ENCODE measurements at places on chromosomes 3 and 15.
A peak's percentile ranks its signal among the peaks of the same experiment; 100 is the strongest.

DNA sequence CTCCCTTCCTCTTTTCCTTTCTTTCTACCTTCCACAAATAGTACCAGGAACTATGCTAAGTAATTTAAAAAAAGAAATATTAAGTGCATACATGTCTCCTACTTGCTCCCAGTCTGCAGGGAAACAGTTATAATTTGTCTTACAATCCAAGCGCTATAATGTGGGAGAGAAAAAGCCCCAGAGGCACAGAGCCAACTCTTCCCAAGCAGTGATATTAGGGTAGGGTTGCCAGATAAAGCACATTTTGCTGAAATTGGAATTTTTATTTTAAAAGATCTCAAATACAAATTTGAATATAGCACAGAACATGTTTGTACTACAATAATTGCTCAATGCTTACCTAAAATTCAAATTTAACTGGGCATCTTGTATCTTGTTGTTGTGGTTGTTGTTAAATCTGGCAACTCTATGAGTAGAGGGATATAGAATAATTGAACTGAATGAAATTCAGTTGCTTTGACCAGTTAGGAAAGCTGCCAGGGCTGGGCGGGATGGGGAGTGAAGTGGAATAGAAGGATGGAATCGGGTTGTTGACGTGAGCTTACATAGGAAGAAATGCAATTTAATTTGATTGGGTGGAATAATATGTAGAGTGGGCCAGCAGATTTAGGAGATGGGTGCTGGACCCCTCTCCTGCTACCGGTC, 52.6 kb upstream of the USP3 start:
- DNase-seq, result no peak

DNA sequence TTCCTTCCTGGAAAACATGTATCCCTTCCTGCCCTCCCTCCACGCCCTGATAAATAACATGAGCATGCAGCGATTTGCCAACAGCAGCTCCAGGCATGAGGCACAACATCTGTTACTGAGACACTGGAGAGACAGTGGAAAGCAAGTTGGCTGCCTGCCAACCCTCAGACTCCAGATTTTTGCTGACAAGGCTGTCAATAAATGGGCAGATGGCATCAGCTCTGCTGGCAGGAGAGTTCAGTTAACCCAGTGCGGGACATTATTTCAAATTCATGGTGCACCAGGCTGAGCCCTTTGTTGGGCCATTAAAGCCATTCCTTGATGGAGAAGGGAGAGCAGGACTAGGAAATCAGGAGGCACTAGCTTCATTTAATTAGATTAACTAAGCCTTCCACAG, 293.3 kb downstream of the MEX3B start:
- peak; percentile 78 for DNase-seq

DNA sequence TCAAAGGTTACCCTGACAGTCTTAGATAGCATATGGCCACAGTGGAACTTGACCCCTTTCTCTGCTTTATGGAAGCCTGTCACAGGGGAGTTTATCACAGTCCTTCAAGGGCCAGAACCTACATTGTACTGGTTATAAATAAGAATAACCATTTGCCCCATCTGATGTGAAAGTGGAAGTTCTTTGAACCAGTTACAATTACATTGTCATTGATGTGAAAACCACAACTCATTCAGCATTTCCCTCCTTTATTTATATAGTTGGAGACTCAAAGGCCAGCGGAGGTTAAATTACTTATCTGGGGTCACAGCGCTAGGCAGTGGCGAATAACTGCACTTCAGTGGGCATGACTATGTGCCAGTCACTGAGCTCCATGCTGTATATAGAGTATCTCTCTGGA, 60.5 kb upstream of the TBC1D5 start:
- no peak for DNase-seq

- no peak for DNase-seq
These were observed 15.8 kb upstream of the KCNMB3 start for GRCh38 chr3:179266701-179267211.

DNA sequence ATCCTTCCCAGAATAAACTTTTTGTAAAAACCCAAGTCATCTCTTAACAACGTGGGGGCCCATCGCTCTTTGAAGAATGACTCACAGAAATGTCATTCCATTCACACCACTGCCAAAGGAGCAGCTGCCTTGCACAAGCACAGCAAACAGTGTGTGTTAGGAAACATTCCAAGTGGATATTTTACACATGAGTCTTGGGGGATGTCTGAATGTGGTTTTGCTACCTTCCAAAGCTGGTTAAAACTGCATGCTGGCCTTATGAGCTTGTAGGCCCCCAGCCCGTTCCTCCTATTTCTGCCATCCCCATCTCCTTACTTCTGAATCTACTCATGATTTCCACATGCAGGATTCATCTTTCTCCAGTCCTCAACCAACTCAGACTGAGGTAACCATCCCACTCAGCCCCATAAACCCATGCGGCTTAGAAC, 130.8 kb downstream of the CPNE4 start:
- DNase-seq, result no peak

DNA sequence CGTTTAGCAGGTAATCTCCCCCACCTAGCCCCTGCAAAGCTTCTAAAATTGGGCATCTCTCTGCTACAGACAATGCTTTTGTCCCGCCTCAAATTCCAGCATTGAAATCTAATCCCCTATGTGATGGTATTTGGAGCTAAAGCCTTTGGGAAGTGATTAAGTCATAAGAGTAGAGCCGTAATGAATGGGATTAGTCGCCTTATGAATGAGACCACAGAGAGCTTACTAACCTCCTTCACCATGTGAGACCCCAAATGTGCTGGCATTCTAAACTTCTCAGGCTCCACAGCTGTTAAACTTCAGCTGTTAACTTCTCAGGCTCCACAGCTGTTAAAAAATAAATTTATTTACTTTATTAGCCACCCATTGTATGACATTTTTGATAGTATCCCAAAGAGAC, 374.2 kb upstream of the BCHE start:
- no peak for DNase-seq

DNA sequence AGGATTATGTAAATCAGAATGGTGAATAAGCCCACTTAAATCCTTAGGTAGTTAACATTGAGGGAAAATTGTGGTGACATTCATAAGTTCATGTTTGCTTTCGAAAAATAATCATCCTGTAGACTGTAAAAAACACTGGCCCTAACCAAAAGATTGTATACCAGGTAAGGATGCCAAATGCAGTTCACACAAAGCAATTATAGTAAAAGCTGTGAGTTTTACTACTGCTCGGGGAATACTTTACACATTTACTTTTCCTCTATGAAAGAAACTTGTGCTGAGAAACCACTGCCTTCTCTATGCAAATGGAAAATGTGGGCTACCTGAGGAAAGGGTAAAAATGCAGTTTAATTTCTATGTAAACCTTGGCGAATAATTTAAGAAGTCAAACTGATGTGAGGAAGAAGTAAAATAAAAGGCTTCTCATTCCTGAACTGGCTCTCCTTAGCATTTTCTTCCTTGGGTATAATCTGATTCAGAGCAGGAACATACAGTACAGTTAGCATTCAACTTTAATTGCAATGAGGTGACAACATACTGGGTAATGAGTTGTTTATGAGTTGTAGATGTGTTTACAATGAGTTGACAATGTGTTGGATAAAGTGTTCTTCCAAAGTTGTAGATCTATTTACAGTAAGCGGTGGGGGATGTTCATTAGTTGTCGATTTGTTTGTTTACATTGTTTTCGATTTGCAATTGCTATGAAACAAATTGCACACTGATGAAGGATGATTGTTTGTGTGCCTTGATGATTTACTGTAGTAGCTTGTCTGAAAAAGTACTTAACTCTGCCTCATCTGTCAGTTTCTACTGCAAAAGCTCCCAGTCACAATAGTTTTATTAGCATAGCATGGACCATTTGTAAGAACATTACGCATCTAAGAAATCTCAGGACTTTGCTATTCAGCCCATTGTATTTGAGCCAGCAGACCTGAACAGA, 453.0 kb upstream of the DPH6 start:
- no peak for DNase-seq

- peak; percentile 79 for DNase-seq
These were observed 48.5 kb downstream of the CHCHD6 start for GRCh38 chr3:126752303-126753190.

- no peak for DNase-seq
These were observed 95.0 kb downstream of the ATG7 start for GRCh38 chr3:11367143-11367693.

DNA sequence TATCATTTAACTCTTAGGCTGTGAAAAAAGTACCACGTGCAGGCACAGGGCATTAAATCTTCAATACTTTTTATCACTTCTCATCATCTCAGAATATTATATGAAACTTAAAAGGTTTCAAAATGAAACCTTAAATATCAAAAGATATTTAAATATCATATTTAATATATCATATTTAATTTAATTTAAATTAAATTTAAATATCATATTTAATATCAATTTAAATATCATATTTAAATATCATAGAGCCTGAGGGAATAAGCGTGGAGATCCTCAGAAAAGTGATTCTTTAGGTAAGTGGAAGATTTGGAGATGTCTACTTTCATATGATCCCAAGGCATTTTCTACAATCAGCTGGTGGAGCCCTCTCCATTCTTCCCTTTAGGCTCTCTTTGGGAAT, 716.6 kb downstream of the OTOL1 start:
- no peak for DNase-seq

DNA sequence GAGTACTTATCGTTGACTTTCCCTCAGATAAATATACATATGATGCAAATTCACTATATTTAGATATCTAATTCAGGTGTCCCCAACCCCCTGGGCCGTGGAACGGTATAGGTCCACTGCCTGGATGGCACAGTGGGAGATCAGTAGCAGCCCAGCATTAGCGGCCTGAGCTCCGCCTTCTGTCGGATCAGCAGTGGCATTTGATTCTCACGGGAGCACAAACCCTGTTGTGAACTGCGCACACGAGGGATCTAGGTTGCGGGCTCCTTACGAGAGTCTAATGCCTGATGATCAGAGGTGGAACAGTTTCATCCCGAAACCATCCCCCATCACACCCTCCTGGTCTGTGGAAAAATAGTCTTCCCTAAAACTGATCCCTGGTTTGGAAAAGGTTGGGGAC, 6.9 kb downstream of the KNL1 start:
- DNase-seq, result no peak

- no peak for DNase-seq
These were observed 32.0 kb downstream of the UBE3A start for GRCh38 chr15:25406846-25407245.

- no peak for DNase-seq
These were observed 13.7 kb upstream of the PDIA5 start for GRCh38 chr3:123053107-123053506.

GRCh38 chr3:103440539-103441203, 1005.9 kb downstream of the ZPLD1 start:
- DNase-seq, result no peak

- DNase-seq, result no peak
These were observed 59.3 kb upstream of the UBE2E1 start for GRCh38 chr3:23746441-23746840.

- no peak for DNase-seq
These were observed 15.2 kb downstream of the ATG7 start for GRCh38 chr3:11287404-11287803.

DNA sequence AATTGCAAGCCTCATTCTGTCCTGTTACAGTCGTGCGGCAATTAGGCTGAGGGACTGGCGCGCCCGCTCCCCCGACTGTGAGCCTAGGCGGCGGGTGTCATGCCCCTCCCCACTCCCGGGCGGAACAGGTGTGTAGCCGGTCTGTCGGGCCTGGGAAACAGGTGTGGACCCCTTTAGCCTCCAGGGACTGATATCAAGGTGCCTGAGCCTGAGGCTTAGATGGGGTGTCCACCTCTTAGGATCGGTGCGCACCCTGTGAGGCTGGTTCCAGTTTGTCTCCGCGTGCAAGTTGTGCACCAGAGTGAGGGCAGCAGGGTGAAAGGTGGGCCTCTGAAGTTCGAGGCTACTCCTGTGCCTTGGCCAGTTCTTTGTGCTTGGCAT, 686 bp downstream of the VPS8 start:
- DNase-seq, result no peak

DNA sequence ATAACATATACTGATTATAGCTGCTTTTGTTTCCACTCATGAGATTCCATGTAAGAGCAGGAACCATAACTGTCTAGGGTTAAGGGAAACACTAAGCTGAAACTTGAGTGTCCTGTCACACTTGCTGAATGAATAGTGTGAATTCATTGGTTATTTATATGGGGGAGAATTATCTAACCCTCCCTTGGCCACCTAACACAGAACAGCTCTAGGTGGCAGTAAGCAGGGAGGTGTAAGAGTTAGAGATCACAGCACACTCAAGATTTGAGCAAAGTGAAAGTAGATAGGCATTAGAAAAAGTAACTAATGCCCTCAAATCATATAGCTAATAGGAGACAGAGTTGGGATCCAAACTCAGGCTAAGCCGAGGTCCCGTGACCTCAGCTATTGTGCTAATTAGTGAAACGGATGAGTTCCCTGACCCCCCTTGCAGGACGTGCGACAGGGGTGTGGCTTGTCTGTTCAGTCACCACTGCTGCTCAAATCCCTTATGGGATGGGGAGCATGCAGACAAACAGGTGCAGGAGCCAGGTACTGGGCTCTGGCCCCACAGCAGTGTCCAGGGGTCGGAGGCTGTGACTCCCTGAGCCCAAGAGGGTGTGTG, 27.7 kb upstream of the ANO10 start:
- no peak for DNase-seq

DNA sequence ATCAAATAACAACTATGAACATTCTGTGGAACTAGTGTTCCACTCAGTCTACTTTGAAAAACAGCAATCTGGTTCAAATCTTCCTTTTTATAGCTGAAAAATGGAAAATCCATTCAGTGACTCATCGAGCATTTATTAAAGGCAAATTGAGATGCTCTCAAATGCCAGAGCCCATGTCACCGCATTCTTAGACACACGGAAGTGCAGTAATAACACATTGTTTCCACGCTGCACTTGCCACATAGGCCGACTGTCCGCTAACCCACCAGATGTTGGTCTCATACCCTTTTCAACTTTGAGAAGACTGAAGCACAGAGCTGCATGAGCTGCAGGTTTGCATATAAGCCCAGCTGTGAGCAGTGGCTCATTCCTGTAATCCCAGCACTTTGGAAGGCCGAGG, 95.9 kb downstream of the TMEM266 start:
- DNase-seq, result no peak

DNA sequence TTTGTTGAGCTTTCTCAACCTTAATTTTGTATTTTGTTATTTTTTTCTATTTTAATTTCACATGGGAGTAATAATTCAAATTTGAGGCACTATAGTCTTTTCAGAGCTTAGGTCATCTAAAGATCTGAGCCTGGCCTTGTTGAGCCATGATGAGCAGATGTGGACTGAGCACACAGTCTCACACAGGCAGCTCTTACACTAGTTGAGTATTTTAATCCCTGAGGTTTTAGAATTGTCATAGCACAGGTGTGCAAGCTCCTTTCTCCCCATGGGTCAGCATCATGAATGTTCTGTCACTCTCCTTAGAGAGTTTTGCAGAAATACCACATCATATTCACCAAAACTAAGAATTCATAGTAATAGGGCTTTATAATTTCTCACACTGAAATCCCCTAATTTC, 4.9 kb downstream of the ZBTB38 start:
- DNase-seq, result no peak

Data from breast epithelium (tissue), 4 donors.